ENCODE measurements at places on chromosomes 1 and 21.

GRCh38 chr1:59766227-59766855 lies 48.4 kb upstream of the HOOK1 start:
- DNase-seq, result no peak

- no peak for DNase-seq
These were observed 14.0 kb upstream of the RAP1A start for GRCh38 chr1:111605576-111605975.

- no peak for DNase-seq
These were observed 81.1 kb upstream of the L1TD1 start for GRCh38 chr1:62113507-62113906.

GRCh38 chr1:213530611-213531320 lies 457.0 kb upstream of the PROX1 start:
- DNase-seq, result no peak

GRCh38 chr1:96306809-96307560 lies 414.6 kb upstream of the PTBP2 start:
- no peak for DNase-seq

DNA sequence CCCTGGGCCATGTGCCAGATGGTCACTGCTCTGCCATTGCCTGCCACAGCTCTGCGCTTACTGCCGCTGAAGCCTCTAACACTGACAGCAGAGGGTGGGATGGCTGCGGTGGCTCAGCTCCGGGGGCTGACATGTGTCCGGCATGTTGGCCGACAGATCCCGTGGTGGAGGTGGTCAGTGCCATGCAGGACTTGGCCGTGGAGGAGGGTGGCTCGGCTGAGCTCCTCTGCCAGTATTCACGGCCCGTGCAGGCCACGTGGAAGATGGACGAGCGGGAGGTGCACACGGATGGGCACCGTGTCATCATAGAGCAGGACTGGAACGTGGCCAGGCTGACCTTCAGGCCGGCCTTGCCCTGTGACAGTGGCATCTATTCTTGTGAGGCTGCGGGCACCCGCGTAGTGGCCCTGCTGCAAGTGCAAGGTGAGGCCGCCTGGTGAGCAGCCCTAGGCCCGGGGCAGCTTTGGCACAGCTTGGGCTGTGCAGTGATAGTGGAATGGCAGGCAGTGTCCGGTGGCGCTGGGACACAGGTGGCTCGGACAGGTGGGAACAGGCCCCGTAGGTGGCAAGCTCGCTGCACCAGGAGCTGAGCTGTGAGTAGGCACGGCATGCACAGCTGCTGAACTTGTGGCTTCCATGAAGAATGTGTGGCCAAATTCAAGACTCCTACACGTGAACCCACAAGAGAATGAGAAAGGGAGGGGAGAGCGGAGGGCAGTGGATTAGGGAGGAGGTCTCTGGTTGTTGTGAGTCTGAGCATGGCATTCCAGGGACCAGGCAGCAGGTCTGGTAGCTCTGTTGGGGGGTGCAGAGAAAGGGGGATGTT lies 91.8 kb downstream of the TRIM11 start:
- no peak for DNase-seq

DNA sequence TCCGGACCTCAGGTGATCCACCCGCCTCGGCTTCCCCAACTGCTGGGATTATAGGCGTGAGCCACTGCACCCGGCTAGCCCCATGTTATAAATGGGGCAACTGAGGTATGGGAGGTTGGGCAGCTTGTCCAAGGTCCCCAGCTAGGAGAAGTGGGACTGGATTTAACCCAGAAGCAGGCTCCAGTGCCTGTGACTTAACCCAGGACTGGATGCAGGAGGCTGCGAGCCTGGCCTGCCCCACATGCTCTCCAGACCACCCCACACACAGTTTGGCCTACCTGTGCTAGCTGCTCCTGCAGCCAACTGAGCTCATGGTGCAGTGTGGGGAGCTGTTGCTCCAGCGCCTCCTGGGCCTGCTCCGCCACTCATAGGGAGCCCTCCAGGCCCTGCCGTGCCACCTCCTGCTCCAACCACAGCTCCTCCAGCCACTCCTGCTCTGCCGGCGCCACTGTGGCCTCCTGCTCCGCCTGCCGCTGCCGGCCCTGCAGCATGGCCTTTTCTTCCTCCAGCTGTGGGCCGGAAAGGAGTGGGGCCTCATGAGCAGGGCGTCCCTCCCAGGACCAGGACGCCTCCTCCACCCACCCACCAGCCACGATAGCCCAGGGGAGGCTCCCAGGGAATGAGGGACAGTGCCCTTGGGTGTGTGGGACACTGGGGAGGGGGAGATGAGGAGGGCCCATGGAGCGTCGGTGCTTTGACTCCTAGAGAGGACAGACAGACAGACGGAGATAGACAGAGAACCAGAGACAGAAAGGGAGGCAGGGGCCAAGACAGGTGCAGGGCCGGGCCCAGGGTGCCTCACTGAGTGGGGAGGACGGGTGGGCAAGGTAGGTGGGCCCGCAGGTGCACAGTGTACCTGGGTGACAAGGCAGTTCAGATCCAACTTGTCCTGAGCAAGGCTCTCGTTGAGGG lies 12.4 kb upstream of the NBPF1 start:
- DNase-seq, result no peak

DNA sequence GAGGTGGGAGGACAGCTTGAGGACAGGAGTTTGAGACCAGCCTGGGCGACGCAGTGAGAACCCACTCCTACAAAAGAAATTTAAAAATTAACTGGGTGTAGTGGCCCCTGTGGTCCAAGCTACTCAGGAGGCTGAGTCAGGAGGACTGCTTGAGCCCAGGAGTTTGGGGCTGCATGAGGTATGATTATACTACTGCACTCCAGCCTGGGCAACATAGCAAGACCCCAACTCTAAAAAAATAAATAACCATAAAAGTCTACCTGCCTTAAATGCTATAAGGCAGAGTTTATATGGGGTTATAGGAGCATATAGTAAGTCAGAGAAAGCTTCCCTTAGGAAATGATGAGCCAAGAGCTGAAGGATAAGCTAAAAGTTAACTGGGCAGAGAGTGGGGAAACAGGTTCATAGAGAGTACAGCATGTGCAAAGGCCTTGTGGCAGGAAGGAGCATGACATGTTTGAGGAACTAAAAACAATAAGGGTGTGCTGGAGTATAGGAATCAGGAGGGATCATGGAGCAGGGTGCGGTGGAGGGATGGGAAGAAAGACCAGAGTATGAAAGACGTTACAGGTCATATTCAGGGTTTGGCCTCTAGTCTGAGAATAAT lies 68.3 kb downstream of the ADSS2 start:
- no peak for DNase-seq

DNA sequence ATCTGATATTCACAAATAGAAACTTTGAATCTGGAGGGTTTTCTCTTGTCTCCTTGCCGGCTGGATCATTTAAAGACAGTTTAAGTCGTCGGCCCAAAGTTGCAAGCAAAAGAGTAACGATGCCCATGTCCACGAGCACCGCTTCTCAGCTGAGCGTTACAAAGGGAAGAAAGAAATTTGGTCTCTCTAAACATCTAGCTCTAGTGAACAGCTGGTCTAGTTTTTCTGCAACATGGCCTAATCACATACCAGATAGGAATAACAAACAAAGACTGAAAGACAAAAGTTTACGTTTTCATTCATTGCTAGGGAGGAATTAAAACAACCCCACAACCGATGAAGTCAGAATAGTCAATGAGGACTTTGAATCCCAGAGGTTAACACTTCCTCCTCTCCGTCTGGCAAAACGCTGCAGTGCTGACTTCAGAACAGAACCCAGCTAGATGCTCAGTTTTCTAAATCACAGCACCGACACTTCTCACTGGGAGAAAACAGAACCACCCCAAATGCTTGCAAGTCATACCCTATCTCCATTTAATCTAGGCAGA lies 69.4 kb downstream of the NTPCR start:
- DNase-seq, result no peak

DNA sequence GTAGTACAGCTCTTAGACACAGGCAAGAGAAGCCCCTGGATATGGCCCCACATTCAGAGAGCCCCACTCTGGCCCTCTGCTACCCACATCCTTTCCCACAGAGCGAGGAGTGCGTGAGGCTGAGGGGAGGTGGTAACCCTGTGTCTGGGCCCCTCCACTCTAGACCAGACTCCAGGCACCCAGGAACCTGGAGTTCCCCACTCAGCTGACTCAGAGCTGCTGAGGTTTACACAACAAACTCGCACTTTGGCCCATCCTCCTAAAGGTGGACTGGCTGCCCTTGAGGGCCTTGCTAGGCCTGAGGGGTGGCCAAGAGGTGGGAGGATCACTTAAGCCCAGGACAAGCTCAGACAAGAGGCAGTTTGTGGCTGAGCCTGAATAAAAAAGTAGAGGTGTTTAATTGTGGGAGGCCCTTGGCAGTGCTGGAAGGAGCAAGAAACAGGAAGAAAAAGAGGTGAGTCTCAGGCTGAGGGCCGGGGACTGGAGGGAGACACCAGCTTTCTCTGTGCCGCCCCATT lies 10.7 kb downstream of the MR1 start:
- DNase-seq, result peak; percentile 64

DNA sequence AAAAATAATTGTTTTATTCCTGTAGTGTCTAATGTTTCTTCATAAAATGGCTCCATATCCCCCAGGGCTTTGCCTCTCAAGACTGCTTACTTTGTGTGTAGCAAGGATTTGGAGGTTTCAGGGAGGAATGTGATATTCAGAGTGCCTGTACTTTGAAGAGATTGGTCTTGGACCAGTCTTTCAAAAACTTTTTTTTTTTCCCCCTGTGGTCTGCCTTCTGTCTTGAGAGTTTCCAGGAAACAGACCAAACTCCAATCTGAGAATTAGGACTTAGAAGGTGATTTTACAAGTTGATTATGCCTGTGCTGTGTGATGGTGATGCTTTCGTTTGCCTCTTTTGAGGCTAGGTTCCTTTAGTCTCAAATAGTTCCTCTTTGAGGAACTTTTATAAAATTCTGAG lies 25.9 kb downstream of the GABPA start:
- DNase-seq, result no peak

DNA sequence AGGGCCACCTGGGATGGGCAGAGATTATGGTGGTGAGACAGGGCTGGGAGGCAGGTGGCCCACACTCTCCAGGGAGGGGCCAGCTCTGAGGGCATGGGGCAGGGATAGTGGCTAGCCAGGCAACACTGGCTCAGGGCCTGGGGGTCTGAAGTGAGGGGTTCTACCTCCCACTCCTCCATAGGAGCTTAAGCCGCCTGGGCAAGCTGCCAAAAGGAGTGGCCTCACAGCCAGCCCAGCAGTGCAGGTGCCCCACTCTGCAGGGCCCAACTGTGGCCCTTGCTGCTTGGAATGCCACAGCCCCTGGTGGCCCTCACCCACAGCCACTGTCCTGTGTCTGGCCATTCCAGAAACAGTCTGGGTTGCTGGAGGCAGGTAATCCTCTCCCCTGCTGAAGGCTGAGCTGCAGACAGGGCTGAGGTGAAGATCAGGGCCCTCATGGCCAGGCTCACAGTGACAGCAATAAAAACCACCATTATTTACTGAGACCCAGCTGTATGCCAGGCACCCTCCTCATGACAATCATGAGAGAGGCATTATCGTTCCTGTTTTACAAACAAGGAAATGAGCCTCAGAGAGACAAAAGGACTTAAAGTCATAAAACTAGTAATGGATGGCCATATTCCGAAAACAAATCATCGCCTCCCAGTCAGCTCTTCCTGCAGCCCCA lies 31.0 kb downstream of the KIF21B start:
- no peak for DNase-seq

- no peak for DNase-seq
These were observed 428.0 kb upstream of the BEND5 start for GRCh38 chr1:49204720-49205119.

DNA sequence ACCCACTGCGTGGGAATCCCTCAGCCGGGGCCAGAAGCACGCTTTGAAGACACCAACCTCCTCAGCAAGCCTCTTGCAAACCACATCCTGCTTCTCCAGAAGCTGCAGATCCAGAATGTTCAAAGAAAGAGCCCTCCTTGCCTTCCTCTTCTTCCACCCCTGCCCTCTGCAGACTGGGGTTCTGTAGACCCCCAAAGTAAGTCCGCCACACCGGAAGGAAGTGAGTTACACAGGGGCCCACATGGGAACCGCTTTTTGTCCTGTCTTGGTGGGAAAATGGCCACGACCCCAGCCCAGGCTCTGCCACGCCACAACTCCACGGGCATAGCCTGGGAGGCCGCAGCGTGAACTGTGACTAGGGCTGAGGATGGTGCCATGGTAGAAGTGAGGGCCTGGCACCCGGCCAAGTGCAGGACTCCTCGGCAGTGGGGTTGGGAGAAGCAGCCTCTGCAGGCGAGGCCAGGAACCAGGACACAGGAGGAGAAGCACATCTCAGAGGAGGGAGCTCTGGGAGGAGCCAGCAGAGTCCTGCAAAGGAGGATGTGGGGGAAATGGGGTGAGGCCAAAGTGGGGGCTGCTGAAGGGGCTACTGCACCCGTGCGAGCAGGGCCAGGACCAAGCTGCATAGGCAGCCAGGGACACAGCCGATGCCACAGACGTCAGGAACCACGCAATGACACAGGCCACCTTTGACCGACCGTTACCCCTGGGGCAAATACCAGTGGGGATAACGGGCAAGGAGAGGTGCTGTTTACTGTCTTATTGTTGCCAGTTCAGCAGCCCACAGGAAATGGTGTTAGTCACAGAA lies 30.9 kb downstream of the PDE9A start:
- DNase-seq, result peak; percentile 62

GRCh38 chr1:212587016-212587887 lies 21.3 kb upstream of the ATF3 start:
- DNase-seq, result no peak

DNA sequence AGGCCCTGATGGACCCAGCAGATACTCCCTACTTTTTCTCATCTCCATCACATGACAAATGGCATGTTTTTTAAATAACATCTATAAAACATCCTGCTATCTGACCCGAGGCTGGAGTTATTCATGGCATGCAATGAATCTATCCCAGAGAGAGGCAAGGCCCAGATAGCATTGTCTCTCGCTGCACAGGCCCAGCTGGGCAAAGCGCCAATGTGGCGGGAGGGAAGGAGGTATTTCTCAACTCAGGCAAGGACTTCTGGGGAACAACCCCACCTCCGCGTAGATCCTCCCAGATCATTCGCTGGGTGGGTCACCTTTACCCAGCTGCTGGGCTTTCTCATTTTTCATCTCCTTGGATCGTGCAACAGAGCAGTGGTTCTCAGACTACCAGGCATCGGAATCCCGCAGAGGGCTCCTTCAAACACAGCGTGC lies 59.8 kb downstream of the ERG start:
- no peak for DNase-seq

Data from activated CD4-positive, alpha-beta T cell treated with anti-CD3 and anti-CD28 coated beads, Interleukin-2, Interleukin-4, amounts not matched to agents 100 ng/mL and 50 ng/mL, durations not matched to agents 16 hours and 8 hours (primary cell).